ENCODE measurements at places on chromosomes 5 and 9. TPM values are rescaled to one million over a fixed set of nuclear protein-coding genes. Genes with fewer than 3 reads are reported as not detected.

GRCh38 chr5:139660923-139661814 is 13.0 kb downstream of the CXXC5 start:
- peak; percentile 92 for DNase-seq

DNA sequence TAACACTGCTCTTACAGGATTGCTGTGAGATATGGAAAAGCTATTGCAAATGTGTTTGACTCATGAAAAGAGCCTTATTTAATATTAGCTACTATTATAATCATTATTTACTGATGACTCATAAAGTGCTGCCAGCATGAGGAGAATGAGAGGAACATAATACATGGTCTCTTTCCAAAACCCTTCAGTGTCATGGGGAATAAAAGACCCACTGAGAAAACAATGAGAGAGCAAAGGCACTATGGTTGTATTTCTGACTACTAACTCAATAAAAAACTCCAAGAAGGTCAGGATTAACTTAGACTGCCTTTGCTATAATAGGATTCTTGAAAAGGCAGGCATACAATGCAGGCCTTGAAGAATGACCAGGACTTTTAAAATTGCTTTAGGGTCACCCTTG is 633.5 kb downstream of the DTWD2 start:
- no peak for DNase-seq

- DNase-seq = no peak
Observed at GRCh38 chr9:87605676-87606075, 108.0 kb downstream of the DAPK1 start.

The RLN2 gene
- not detected for total RNA-seq

The STPG3 gene
- not detected for total RNA-seq

DNA sequence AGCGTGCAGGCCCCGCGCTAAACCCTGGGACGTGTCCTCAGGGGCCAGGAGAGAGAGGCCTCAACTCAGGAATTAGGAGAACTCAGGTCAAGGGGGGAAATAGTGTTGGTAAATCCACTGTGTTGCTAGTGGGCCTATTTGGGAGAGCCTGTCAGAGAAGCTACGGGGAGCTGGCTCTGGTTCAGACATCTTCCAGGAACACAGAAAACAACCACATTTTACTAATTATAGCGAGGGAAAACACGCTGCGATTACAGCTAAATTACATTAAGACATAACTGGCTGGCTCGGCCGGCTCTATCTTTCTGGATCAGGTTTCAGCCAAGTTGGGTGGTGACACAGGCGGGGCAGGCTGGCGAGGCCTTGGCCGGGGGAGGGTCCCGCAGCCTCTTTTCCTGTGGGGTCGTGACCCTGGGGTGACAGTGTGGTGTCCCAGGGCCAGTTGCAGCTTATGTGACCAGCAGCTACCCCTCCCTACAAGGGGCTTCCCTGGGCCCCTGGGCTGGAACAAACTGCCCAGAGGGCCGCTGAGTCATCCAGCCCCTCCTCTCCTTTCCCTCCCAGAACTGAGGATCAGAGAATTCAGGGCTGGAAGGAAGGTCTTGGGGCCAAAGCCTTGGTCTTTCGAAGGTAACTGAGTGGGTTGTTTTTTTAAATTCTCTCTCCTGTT is 75.1 kb downstream of the FGF18 start:
- DNase-seq = peak; percentile 79

GRCh38 chr5:177495243-177496060 is 2.0 kb downstream of the PDLIM7 start:
- DNase-seq = peak; percentile 76

DNA sequence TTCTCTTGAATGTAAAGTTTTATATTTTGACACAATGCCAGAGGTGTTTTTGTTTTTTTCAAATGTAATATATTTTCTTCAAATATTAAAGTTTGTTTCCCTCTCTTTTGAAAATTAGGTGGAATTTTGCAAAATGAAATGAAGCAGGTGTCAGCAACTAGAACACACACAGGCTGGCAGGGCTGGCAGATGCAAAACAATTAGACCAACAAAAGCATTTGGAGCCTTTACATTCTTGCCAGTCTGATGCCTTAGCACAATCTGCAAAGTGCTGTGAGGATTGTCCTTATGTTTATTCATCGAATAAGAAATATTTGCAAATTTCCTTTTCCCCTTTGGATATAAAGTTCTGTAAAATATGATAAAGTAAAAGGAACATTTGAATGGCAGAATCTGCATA is 1063.9 kb downstream of the CDH9 start:
- DNase-seq = no peak

DNA sequence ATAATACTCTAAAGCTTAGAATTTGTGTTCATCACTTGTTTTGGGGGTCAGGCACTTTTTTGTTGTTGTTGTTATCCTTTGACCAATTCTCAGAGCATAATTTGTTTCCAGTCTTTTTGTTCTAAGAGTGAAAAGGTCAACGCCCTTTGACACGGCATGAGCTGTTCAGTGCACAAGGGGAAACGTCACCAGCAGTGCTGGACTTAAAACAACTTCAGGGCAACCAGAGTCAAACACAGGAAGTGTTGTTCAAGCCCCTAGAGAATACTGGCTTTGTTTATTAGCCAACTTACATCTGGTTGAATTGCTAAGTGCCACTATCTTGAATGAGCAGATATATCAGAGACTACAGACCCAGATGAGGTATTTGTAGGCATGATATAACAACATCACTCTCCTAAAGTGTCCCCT is 368.9 kb downstream of the TMEM161B start:
- peak; percentile 55 for DNase-seq

The NR2F1 gene
- not detected for total RNA-seq

The PCDHA4 gene
- total RNA-seq = 0.19 TPM

DNA sequence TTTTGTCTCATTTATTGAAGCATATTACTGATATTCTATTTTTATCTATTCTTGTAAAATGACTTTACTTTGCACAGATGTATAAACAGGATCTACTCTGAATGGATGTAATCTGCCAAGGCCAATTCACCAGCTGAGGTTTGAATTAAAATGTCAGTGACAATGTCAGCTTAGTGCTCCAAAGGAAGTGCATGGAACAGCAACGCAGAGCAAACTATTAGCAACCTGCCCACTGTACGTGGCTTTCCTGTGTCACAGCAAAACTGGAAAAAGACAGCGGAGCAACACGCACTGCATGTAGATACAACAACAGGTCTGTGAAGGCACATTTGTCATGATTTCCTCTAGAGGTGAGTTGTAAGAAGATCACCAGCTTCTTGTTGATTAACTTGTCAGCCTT is 409.4 kb downstream of the MED10 start:
- DNase-seq = no peak

Data from heart left ventricle (tissue), 16 donors.